ENCODE measurements at places on chromosomes 12 and 14. TPM values are rescaled to one million over a fixed set of nuclear protein-coding genes. Genes with fewer than 3 reads are reported as not detected.

The NRXN3 gene
- total RNA-seq: 0.52 TPM

The BEGAIN gene
- total RNA-seq: 6.5 TPM

The LRRC43 gene
- total RNA-seq: not detected

The KCNC2 gene
- total RNA-seq: not detected

The USP44 gene
- 0.17 TPM for total RNA-seq

The SYNDIG1L gene
- 0.03 TPM for total RNA-seq

The RHEBL1 gene
- 4.1 TPM for total RNA-seq

The USP15 gene
- total RNA-seq: 34.3 TPM

The AHNAK2 gene
- total RNA-seq: 188 TPM

The OR11H6 gene
- total RNA-seq: not detected

The LTBR gene
- 244 TPM for total RNA-seq

The NIN gene
- 15.7 TPM for total RNA-seq

The SERPINA9 gene
- total RNA-seq: not detected

The ADAMTS20 gene
- total RNA-seq: not detected
